CD14-positive monocyte (primary cell): ENCODE measurements at places on chromosomes 16 and 17.
A peak's percentile ranks its signal among the peaks of the same experiment; 100 is the strongest.

GRCh38 chr16:50386139-50386538, 17.4 kb upstream of the BRD7 start:
- no peak for DNase-seq

DNA sequence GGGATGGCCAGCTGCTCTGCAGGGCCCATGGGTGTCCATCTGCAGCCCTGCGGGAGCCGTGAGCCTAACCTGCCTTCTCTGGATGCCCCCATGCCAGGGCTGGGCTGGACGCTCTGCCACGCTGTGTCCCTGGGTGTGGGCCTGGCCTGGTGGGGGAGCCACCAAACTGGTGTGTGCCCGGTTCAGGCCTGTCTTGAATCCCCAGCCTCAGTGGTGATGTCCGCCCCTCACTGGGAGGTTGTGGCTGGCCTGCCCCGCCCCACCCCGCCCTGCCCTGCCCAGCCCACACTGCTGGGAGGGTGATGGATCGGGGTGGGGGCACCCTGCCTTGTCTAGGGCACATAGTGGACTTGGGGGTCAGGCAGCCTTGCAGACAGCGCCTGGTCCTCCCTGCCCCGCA, 50.1 kb upstream of the PVALEF start:
- DNase-seq = no peak

DNA sequence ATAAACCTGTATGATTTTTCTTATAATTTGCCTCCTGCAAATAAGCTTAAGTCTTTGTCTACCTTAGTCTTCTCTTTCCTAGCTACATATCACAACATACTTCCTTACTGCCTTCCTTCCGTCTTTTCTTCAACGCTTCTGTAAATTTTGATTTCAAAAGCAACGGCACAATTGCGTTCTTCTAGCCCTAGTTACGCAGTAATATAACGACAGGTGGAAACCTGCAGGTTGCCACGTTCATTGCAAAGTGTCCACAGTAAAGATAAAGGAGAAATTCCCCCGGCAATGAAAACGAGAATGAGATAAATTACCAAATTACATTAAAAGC, 546 bp upstream of the PSMD7 start:
- no peak for DNase-seq

DNA sequence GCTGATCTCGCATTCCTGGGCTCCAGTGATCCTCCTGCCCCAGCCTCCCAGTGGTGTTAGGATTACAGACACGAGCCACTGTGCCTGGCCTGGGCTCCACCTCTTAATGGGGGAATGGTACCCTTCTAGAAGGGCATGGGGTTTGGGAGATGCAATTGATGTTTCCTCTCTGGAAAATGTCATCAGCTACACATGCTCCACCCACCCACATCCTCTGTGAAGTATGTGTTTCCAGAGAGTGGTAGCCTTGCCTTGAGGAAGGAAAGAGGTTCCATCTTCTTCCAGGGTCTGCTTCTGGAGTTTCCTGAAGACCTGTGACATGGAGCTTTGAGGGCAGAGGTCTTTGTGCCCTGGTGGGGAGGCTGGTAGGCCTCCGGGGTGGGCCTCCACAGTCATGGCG, 45.2 kb upstream of the GSE1 start:
- no peak for DNase-seq

- DNase-seq = peak; percentile 15
Measured at GRCh38 chr17:51261024-51261963, 948 bp downstream of the UTP18 start.

GRCh38 chr16:84324434-84325262, 30.0 kb downstream of the WFDC1 start:
- no peak for DNase-seq

DNA sequence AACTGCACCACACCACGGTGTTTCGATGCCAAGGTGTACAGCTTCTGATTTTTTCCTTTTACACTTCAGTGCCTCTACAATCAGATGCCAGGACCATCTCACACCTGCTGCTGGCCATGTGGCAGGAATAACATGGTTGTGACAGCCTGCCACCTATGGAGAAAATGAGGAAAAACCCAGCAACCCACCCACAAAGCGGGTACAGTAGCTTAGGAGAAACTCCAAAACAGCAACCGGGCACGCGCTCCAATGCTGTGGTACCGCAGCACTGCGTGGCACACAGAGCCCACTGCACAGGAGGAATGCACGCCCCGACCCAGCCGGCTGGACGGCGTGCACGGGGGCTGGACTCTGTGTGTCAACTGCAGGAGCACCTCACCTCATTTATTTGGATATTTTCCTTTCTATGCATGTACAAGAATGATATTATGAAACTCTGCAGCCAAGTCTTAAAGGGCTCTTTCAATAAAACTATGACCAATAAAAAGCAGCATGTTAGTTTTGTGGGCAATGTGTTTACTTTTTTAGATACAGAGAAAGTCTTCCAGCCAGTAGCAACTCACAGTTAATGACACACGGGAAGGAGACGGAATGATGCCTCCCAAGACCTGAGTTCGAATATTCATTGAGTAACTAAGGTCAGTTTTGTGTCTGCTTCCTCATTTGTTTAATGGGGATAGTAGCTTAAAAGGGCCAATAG, 45.9 kb downstream of the MAP1LC3B start:
- no peak for DNase-seq

DNA sequence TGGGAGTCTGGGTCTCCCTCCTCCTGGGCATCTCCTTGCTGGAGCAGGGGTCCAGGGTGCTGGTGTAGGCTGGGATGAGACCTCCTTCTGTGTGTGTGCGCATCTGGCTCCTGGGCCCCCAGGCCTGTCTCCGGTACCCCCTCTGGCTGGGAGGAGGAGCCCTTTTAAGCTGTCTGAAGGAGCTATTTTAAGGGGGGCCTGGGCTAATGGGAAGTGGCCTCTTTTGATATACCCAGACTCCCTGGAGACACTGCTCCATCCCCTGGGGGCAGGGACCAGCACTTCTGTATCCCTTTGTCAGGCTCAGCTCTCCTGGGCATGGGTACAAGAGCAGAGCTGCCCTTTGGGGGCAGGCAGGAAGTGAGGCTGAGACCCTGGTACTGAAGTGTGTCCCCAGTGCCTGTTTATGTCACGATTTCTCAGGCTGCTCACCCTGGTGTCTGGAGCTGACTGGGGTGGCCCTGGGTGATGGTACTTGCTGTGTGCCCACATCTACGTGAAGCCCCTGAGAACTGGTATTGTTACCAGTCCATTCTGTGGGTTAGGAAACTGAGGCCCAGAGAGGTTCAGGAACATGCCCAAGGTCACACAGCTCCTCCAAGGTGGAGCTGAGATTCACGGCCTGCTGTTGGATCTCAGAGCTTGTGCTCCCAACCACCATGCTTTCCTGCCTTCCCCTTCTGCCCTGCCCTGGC, 6.5 kb downstream of the ADCY7 start:
- DNase-seq = no peak

GRCh38 chr16:24291932-24292331, 35.8 kb downstream of the CACNG3 start:
- DNase-seq = no peak

DNA sequence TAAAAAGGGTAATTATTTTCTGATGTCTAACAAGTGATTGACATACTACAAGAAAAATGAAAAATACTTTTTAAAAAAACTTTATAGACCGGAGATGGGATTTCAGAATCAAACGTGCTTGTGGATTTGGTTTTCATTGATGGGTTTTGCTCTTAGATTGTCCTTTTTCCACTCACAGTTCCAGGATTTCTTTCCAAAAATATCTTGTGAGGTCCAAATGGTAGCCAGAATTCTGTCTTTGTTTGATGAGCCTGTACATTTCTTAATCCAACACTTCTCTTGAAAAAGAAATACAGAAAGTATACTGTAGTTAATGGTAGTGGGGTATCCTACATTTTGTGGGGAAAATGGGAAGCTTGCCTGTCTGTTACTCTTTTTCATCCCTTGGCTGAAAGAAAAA, 329.3 kb downstream of the KCNJ2 start:
- DNase-seq = no peak

DNA sequence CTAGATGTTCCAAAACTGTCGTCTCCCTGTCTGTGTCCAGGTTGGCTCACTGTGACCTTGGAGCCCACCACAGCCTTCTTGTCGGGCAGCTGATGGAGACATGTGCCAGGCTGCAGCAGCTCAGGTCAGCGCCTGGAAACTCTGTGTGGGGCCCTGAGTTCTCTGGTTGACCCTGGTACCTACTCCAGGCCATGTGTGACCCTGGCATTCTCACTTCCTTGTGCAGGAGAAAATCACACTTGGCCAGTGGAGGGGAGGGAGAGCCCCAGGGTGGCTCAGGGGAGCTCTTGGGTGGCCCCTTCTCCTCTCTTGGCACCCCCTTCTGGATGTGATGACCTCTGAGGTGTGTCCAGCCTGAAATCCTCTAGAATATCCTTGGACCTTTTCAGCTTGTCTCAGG, 25.0 kb upstream of the CPNE2 start:
- no peak for DNase-seq

DNA sequence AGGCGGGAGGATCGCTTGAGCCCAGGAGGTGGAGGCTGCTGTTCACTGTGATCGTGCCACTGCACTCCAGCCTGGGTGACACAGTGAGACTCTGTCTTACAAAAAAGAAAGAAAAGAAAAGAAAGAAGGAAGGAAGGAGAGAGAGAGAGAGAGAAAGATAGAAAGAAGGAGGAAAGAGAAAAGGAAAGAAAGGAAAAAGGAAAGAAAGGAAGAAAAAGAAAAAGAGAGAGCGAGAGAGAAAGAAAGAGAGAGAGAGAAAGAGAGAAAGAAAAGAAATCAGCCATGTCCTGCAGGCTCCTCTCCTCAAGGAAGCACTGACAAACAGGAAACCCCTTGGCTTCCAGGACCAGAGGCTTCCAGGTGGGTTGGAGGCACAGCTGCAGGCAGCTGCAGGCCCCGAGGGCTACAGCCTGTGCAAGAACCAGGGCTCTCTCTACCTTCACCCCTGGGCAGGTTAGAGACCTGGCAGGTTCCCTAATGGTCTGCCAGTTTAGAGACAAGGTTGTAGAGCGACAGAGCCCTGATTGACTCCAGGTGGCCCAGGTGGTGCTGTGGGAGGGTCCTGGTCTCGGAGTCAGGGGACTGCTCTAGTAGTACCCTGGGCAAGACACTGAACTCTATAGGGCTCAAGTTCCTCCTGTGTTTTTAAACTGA, 53.8 kb downstream of the PECAM1 start:
- DNase-seq = no peak

GRCh38 chr17:42920922-42921321, 20.3 kb downstream of the G6PC1 start:
- DNase-seq = no peak

DNA sequence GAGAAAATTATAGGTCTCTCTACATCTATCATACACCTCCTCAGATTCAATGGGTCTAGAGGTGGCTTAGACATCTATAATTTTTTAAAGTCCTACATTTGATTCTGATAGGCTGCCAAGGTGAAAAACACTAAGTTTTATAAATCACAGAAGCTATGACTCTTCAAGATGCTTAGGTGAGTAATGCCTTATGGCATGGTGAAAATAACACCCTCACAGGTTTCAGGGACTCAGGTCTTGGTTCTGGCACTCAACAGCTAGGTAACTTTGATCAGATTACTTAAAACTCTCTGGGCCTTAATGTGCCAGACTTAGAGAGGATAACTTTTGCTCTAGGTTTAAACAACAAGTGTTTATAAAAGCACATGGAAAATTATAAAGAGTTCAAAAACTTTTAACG, 2.0 kb upstream of the COX10 start:
- no peak for DNase-seq

- no peak for DNase-seq
Measured at GRCh38 chr17:58415371-58416055, 1.8 kb downstream of the RNF43 start.

GRCh38 chr16:624526-625070, 6.2 kb upstream of the WFIKKN1 start:
- no peak for DNase-seq

- no peak for DNase-seq
Measured at GRCh38 chr16:54526916-54527315, 240.3 kb upstream of the IRX3 start.
